Hepatocyte (in vitro differentiated cells): ENCODE measurements at places on chromosomes 1 and 21.

GRCh38 chr1:175152006-175152652 lies 40.4 kb downstream of the KIAA0040 start:
- DNase-seq: peak; percentile 77

DNA sequence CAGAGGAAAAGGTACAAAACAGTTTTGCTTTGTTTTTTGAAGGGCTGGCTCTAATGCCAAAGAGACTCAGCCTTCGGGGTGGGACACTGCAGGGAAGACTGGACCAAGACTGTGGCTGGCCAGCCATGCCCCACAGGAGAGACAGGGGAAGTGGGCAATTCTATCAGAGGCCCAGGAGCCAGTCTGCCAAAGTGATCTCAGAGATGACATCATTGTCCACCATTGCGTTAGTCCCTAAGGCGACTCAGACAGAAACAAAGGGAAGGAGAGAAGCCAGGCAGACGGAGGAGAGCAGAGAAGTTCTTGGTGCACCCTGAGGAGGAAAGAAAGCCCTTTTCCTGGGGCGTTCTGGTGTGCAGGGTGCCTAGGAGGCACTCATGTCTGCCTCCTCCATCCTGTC lies 26.4 kb downstream of the OPTC start:
- DNase-seq: no peak

DNA sequence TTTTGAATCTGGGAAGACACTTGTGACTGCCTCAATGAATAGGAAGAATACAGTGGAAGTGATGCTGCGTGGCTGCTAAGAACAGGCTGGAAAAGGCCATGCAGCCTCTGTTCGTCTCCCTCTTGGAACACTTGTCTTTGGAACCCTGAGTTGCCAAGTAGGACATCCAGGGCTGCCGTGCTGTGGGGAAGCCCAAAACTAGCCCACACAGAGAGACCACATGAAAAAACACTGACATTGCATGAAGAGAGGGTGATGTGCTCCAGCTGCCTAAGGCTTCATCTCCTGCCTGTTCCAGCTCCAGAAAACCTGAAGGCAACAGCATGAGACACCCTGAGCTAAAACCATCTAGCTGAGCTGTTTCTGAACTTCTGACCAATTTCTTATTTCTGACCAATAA lies 61.1 kb upstream of the GNG4 start:
- no peak for DNase-seq

GRCh38 chr1:22074803-22075202 lies 22.3 kb downstream of the CDC42 start:
- DNase-seq: no peak

DNA sequence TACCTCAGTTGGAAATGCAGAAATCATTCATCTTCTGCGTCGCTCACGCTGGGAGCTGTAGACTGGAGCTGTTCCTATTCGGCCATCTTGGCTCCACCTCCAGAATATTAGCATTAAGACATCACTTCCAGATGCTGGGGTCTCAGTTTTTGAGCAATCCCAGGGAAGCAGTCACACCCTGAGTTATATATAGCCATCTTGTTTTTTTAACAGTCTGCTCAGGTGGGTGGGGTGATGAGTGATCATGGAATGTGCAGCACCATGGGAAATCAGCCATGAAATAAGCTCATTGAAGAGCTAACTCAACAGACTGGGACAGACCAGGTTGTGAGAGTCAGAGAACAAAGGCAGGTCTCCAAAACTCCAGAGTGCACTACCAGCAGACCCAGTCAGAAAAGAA lies 27.0 kb upstream of the HMGB4 start:
- no peak for DNase-seq

- no peak for DNase-seq
These were observed 5.2 kb downstream of the C1orf21 start for GRCh38 chr1:184392067-184392466.

GRCh38 chr1:78831731-78832360 lies 174.7 kb downstream of the ADGRL4 start:
- DNase-seq: no peak

- no peak for DNase-seq
These were observed 13.3 kb upstream of the CCDC27 start for GRCh38 chr1:3738943-3739342.

- no peak for DNase-seq
These were observed 18.9 kb upstream of the GPR153 start for GRCh38 chr1:6279613-6280383.

DNA sequence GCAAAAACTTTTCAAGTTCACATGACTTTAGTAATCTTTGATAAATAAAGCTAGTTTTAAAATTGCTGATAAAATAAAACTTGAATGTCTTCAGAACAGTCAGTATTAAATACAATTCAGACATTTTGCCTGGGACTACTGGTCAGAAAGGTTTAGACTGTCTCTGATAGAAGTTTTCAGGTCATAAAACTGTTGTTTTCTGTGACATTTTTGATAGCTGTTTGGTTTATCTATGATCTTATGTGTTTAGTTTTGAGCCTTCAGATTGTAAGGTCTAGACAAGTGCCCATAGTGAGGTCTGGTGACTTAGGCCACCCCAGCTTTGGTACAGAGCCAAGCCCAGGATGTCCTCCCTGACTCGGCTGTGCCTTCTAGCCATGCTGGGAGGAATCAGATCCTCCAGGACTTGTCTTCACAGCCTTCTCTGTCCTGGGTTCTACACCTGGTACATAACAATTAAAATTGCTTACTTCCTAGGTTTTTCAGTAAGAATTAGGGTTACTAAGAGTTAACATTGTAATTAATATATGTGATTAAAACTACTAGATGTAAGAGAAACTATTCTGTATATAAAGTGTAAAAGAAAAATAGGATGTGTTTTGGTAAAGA lies 15.1 kb upstream of the DNAH14 start:
- no peak for DNase-seq

DNA sequence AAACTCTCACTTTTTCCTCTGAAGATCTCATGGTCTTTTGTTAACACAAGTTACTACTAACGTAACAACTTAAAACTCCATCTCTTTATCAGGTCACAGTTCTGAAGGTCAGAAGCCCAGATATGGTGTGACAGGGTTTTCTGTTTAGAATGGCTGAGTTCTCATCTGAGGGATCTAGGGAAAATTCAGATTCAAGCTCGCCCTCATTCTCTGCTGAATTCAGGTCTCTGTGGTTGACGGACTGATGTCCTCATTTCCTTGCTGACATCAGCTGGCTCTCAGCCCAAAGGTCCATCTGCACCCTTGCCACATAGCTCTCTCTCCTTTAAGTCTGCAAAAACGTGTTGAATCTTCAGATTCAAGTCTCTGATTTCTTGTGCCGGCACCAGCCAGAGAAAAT lies 6.1 kb upstream of the NTPCR start:
- DNase-seq: no peak

- DNase-seq: peak; percentile 70
These were observed 39.4 kb upstream of the GADD45A start for GRCh38 chr1:67645495-67646144.

DNA sequence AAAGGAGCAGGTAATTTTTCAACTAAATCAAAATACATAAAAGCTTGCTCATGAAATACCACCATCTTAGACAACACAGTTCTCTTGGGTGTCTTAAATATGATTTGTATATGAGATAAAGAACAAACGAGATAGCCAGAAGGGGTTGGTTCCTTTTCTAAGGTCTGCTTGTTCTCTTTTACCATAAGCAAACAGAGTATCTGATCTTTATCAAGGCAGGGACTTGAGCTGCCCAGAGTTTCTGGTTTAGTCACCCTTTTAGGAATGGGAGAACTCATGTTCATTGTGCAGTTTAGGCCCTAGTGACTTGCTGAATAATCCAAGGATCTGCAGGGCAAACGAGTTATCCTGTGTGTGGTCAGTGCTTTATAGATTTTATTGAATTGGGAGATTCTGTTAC lies 3.0 kb upstream of the SUCO start:
- no peak for DNase-seq

GRCh38 chr1:50488356-50488755 lies 65.1 kb upstream of the DMRTA2 start:
- DNase-seq: no peak

DNA sequence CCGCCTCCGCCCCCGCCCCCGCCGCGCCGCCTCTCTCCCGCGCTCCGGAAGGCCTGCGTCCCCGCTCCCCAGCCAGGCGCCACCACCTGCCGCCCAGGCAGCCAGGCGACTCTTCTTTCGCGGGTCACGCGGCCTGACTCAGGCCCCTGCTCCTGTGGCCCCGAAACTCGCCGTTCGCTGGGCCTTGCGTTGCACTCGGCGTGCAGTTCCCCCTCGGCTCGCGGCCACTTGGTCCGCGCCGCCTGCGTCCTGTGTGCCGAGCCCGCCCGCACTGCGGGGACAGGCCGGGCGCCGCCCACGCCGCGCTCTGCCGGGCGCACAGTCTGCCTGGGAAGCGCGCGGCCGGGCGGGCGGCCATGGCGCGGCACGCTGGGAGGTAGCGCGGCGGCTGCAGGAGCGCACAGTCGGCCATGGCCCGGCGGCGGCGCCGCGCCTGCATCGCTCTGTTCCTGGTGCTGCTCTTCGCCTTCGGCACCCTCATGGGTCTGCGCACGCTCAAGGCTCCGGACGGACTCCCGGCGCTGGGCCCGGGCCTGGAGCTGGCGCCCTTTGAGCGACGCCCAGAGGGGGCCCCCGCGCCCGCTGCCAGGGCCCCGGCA lies at the start of gene MANEAL:
MANEAL (plus strand) TSS at position 75 of the 599 bp plus-strand sequence; CDS start at position 411, 336 bp downstream.
- DNase-seq: peak; percentile 79

- no peak for DNase-seq
These were observed 26.9 kb upstream of the ECE1 start for GRCh38 chr1:21317035-21317689.

GRCh38 chr1:53116933-53117600 lies 25.4 kb downstream of the SLC1A7 start:
- no peak for DNase-seq

GRCh38 chr1:51061231-51061918 lies 40.7 kb upstream of the C1orf185 start:
- no peak for DNase-seq

- peak; percentile 94 for DNase-seq
These were observed at the start of gene MAPKAPK2 for GRCh38 chr1:206684478-206685333. MAPKAPK2 (plus strand) TSS chr1:206684905; CDS start chr1:206685230, 325 bp downstream.

DNA sequence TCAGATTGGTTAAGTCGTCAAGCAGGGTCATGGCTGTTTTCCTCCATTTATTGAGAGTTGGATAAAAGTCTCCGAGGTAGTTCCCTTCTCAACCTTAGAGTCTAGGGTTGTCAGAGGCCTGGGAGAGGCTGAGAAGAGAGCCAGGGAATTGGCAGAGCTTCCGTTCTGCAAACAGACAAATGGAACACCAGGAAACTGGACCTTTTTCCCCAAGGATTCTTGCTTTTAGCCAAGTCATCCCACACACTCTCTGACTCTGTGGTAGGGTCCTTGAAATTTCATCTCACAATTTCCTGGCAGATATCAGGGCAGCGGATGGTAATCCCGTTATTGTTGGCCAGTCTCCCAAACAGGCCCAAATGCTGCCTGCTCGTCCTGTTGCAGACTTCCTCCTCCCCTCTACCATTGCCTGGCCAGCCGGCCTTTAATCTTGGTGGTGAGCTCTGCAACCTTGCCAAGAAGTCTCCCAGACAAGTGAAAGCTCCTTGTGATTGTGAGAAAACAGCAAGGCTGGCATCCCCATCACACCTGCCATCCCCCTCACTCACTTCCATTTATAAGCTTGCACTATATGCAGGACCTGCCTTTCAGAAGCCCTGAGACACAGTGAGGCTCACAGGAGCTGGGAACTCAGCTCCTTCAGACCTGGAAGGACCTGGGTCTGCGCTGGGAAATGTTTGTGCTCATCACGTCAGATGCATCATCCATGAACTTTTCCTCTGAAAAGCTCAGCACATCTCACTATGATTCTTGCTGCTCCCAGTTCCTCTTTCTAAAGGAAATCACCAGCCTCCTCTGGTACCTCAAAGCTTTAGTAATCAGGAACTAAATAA lies 13.7 kb upstream of the SRP9 start:
- DNase-seq: no peak

DNA sequence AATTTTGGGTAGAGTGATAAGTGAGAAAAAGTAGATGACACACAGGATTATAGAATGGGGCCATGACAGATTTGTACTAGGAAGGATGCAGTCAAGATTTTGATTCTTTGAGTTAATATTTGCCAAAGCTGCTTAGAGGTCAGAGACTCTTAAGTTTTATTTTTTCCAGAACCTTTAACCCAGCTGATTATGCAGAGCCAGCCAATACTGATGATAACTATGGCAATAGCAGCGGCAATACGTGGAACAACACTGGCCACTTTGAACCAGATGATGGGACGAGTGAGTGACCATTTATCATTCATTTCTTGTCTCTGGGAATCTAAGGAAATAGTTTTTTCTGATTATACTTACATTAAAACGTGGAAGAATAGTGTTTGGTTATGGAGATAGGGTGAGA lies 16.1 kb downstream of the UBAP2L start:
- no peak for DNase-seq
